ENCODE measurements at places on chromosomes 1 and 21. TPM values are rescaled to one million over a fixed set of nuclear protein-coding genes. Genes with fewer than 3 reads are reported as not detected.

GRCh38 chr21:35783721-35784120, 276.6 kb downstream of the SETD4 start:
- no peak for DNase-seq
- no peak overlapping the region for H3K4me3 ChIP-seq
- H3K36me3 ChIP-seq, result no peaks in the 10 kb centered on the region
- no peaks in the 10 kb centered on the region for H3K4me1 ChIP-seq
- H3K27me3 ChIP-seq, result no peaks in the 10 kb centered on the region
- no peak overlapping the region for H3K27ac ChIP-seq

ACTL8 gene
- total RNA-seq, result not detected

GRCh38 chr1:155272466-155273342, 600 bp downstream of the CLK2 start:
- H3K27me3 ChIP-seq, result no peaks in the 10 kb centered on the region
- peak overlapping the region; percentile 78 for H3K27ac ChIP-seq
- H3K4me3 ChIP-seq, result peak overlapping the region; percentile 66
- peaks cover 22% of the 10 kb centered on the region for H3K4me1 ChIP-seq
- peaks cover 27% of the 10 kb centered on the region for H3K36me3 ChIP-seq
- no peak for DNase-seq

DNA sequence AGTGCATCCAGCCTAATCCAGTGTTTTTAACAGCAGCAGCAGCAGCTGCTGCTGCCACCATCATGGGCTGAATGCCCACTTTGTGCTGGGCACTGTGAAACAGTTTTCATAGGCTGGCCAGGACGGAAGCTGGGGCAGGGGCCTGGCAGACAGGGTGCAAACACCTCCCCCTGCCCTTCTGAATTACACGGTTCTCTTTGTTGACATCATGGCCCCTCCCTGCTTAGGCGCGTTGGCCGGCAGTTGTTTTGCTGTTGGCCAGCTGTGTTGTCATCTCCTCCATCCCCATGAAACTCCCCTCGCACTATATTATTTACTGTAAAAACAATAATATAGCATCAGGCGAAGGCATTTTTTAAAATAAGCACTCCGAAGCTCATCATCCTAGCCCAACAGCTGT, 33.1 kb downstream of the PTPRU start:
- no peaks in the 10 kb centered on the region for H3K27me3 ChIP-seq
- no peak overlapping the region for H3K4me3 ChIP-seq
- peak; percentile 80 for DNase-seq

ROR1 gene
- 47.0 TPM for total RNA-seq

- DNase-seq, result no peak
- peaks cover 16% of the 10 kb centered on the region for H3K4me1 ChIP-seq
- no peak overlapping the region for H3K4me3 ChIP-seq
- H3K36me3 ChIP-seq, result no peaks in the 10 kb centered on the region
Observed at GRCh38 chr1:220274251-220274855, 2.1 kb upstream of the RAB3GAP2 start.

GRCh38 chr1:62025154-62025553, 169.5 kb upstream of the L1TD1 start:
- no peak for DNase-seq
- no peaks in the 10 kb centered on the region for H3K4me1 ChIP-seq
- no peak overlapping the region for H3K27ac ChIP-seq
- H3K36me3 ChIP-seq, result no peaks in the 10 kb centered on the region
- H3K4me3 ChIP-seq, result no peak overlapping the region

CGN gene
- 74.9 TPM for total RNA-seq

DNM3 gene
- 7.3 TPM for total RNA-seq

- H3K4me1 ChIP-seq, result no peaks in the 10 kb centered on the region
- H3K27me3 ChIP-seq, result no peaks in the 10 kb centered on the region
- H3K4me3 ChIP-seq, result no peak overlapping the region
- no peak for DNase-seq
- H3K27ac ChIP-seq, result no peak overlapping the region
- H3K36me3 ChIP-seq, result peaks cover 2% of the 10 kb centered on the region
Observed at GRCh38 chr1:162772571-162773154, 17.8 kb upstream of the HSD17B7 start.

DNA sequence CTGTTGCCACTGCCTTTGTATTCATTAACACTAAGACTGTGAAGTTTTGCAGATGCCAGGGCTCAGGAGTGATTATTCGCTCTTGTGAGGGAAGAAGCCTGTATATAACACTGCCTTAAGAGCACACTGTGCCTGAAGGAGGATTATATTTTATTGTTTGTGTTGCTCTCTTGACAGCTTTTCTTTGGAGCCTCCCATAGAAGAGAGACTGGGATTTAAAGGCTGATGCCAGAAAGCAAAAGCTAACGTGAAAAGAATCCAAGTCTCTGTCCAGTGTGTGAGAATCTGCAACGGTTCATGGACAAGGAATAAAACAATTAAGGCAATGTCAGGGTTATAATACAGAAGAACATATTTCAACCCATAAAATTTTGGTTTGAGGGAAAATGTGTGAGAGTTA, 316.8 kb downstream of the NFIA start:
- peaks cover 32% of the 10 kb centered on the region for H3K4me1 ChIP-seq
- no peak overlapping the region for H3K4me3 ChIP-seq
- H3K27me3 ChIP-seq, result no peaks in the 10 kb centered on the region
- peak; percentile 29 for DNase-seq

Data from lung (tissue), 17 donors.